ENCODE measurements at places on chromosomes 1 and 21. TPM values are rescaled to one million over a fixed set of nuclear protein-coding genes. Genes with fewer than 3 reads are reported as not detected.

OR2AJ1 gene
- total RNA-seq = not detected

TP73 gene
- total RNA-seq = 0.69 TPM

IBA57 gene
- total RNA-seq = 9.7 TPM

GNPAT gene
- 153 TPM for total RNA-seq

HSD3B2 gene
- not detected for total RNA-seq

KRTAP20-3 gene
- total RNA-seq = not detected

CCDC27 gene
- total RNA-seq = not detected

NR0B2 gene
- total RNA-seq = 72.5 TPM

Data from HepG2 (cell line).